Purkinje cell (primary cell): ENCODE measurements at places on chromosomes 2 and 18. TPM values are rescaled to one million over a fixed set of nuclear protein-coding genes. Genes with fewer than 3 reads are reported as not detected.

ALPG gene
- polyA plus RNA-seq = not detected in 2 replicates

CNDP2 gene
- polyA plus RNA-seq = 42.2 and 54.6 TPM in 2 replicates

ITM2C gene
- 9.2 and 40.8 TPM in 2 replicates for polyA plus RNA-seq

RFX8 gene
- 2.7 and 3.3 TPM in 2 replicates for polyA plus RNA-seq

DLGAP1 gene
- 109 and 112 TPM in 2 replicates for polyA plus RNA-seq

HOXD12 gene
- not detected in 2 replicates for polyA plus RNA-seq

HEATR5B gene
- polyA plus RNA-seq = 14.1 and 14.4 TPM in 2 replicates

DNPEP gene
- 14.2 and 14.7 TPM in 2 replicates for polyA plus RNA-seq

NEUROD1 gene
- polyA plus RNA-seq = 8.1 and 14.2 TPM in 2 replicates

ABCG5 gene
- 0.48 and 1.3 TPM in 2 replicates for polyA plus RNA-seq

MAL gene
- polyA plus RNA-seq = 60.2 and 73.7 TPM in 2 replicates

KRTCAP3 gene
- polyA plus RNA-seq = 2.8 and 12.7 TPM in 2 replicates

IGFBP2 gene
- polyA plus RNA-seq = 2.2 TPM in 1 of 2 replicates, not detected in the other

TRABD2A gene
- 3.2 TPM in 1 of 2 replicates, not detected in the other for polyA plus RNA-seq

IHH gene
- not detected in 2 replicates for polyA plus RNA-seq

UGT1A10 gene
- not detected in 2 replicates for polyA plus RNA-seq

AQP12B gene
- not detected in 2 replicates for polyA plus RNA-seq

RGPD8 gene
- polyA plus RNA-seq = 0.31 and 3.1 TPM in 2 replicates

COLEC12 gene
- 1.6 and 3.2 TPM in 2 replicates for polyA plus RNA-seq

SIX3 gene
- polyA plus RNA-seq = not detected in 2 replicates

GRP gene
- polyA plus RNA-seq = not detected in 2 replicates

NR4A2 gene
- polyA plus RNA-seq = 2.5 and 7.2 TPM in 2 replicates

KHK gene
- 0.28 and 1.3 TPM in 2 replicates for polyA plus RNA-seq

TNFAIP6 gene
- 0.17 and 1.4 TPM in 2 replicates for polyA plus RNA-seq

IL1R1 gene
- 0.35 and 0.55 TPM in 2 replicates for polyA plus RNA-seq

PIEZO2 gene
- 0.16 TPM in 1 of 2 replicates, not detected in the other for polyA plus RNA-seq

CYP27A1 gene
- polyA plus RNA-seq = 2.8 and 3.6 TPM in 2 replicates

ANKMY1 gene
- 0.95 and 1.5 TPM in 2 replicates for polyA plus RNA-seq

CHRNG gene
- not detected in 2 replicates for polyA plus RNA-seq

NT5DC4 gene
- polyA plus RNA-seq = 0.18 TPM in 1 of 2 replicates, not detected in the other

DDX1 gene
- polyA plus RNA-seq = 161 and 169 TPM in 2 replicates
